NCI-H1105 (cell line): ENCODE measurements at places on chromosomes 12 and 14.
A peak's percentile ranks its signal among the peaks of the same experiment; 100 is the strongest.

GRCh38 chr14:23164250-23164649 is 19.2 kb downstream of the SLC7A8 start:
- no peak for DNase-seq

DNA sequence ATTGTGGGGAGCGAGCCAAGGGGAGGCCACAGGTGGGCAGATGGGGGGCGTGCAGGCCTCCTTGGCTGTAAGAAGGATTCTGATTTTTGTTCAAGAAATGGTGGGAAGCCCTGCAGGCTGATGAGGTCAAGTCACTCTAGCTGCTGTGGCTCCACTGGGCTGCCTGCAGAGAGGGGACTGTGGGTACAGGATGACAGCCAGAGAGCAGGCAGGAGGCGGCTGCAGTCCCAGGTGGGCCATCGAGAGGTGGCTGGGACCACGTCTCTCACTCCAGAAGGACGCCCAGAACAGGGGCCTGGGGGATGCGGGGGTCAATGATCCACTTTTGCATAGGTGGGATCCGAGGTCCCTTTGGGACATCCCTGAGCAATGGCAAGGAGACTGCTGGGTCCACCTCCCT is 9.1 kb downstream of the NCOR2 start:
- DNase-seq, result no peak

DNA sequence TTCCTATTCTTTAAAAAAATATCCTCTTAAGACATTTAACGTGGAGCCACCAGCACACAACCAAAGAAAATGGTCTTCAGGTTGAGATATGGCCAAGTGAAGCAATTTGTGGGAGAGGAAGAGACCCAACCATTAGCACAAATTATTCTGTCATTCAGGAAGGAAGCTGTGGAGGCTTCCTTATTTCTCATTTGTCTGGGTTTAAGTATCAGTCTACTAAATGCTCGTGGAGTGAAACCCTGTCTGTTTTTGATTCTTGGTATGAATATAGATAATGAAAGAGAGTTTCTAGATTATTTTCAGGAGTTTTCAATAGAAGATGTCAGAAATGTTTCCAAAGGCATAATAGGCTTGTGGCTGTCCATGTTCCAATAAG is 125.1 kb downstream of the GPR65 start:
- DNase-seq, result no peak

DNA sequence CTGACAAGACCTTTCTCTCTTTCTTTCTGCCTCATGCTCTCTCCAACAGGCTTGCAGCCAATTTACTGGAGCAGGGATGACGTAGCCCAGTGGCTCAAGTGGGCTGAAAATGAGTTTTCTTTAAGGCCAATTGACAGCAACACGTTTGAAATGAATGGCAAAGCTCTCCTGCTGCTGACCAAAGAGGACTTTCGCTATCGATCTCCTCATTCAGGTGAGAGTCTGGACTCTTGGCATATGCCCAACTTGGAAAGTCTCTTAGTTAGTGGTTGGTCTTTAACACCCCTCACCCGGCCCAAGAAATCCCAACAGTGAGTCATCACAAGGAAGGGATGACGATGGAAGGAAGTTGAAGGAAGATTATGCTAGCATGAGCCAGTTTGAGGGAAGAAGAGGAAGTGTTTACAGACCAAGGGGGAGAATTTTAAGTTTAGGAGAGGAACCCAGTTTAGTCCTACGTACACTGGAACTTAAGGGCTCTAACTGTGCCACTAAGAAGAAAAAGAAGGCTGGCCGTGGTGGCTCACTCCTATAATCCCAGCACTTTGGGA is 189.7 kb downstream of the ETV6 start:
- DNase-seq, result no peak

GRCh38 chr12:103773109-103773910 is 67.7 kb downstream of the NT5DC3 start:
- DNase-seq, result no peak

DNA sequence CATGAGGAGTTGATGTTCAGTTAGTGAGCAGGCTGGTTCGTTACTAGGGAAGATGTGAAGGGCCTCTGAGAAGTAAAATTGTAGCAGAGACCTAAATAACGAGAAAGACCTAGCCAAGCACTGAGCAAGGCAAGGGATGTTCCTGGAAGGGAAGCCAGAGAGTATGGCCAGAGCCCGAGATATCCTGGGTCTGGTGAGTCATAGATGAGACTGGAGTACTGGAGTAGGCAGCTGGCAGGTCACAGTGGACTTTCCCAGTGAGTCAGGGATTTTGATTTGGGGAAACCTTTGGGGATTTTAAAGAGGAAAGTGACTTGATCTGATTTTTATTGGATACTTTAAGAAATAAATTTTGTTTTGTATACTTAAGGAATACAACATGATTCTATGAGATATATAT is 369.0 kb downstream of the DIO2 start:
- DNase-seq, result no peak

- peak; percentile 2 for DNase-seq
These were observed 77.2 kb upstream of the DCD start for GRCh38 chr12:54725233-54725843.

GRCh38 chr12:45220363-45220931 is 4.6 kb downstream of the ANO6 start:
- DNase-seq, result no peak

GRCh38 chr12:48813465-48814261 is 4.6 kb upstream of the CACNB3 start:
- DNase-seq, result no peak

DNA sequence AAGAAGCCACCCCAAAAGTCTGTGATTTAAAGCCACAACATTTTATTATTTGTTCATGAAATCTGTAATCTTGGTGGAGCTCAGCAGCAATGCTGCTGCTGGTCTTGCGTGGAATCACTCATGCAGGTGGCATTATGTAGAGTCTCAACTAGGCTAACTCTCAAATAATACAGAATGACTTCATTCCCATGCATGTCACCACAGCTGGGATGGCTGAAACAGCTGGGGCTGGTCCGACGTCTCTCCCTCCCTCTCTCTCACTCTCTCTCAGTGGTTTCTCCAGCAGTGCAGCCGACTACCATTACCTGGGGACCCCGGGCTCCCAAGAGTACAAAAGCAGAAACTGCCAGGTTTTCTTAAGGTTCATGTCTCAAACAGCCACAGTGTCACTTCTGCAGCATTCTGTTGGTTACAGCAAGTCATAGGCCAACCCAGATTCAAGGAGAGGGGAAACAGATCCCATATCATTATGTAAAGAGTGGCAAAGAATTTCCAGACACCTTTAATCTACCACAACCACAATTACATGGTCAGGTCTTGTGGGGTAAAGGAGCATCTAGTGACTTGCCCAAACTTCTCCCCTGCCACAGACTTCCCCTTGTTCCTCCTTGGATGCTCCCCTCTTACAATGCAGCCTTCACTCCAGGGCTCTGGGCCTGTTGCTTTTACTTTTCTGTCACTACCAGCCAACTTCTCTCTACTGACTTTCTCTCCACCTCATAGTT is 192.0 kb upstream of the HMGA2 start:
- no peak for DNase-seq

DNA sequence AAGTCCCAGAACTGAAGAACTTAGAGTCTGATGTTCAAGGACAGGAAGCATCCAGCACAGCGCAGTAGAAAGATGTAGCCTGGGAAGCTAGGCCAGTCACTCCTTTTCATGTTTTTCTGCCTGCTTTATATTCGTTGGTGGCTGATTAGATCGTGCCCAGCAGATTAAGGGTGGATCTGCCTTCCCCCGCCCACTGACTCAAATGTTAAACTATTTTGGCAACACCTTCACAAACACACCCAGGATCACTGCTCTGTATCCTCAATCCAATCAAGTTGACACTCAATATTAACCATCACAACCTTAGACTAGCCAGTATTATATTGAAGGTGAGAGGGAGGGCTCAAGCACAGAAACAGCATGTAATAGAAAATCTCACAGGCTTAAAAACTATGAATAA is 222.9 kb downstream of the C12orf50 start:
- no peak for DNase-seq

DNA sequence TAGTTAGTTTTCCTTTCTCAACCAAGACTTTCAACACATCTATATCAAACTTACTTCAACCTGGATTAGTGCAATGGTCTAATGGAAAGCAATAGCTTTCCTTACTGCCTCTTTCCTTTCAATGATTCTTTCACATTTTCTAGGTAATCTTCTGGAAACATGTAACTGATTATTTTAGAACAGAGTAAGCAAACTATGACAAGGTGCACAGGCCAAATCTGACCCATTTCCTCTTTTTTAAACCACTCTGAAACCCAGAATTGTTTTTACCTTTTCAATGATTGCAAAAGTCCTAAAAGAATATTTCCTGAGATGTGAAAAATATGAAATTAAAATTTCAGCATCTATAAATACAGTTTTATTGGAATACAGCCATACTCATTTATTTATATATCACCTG is 81.6 kb upstream of the TMTC2 start:
- no peak for DNase-seq

DNA sequence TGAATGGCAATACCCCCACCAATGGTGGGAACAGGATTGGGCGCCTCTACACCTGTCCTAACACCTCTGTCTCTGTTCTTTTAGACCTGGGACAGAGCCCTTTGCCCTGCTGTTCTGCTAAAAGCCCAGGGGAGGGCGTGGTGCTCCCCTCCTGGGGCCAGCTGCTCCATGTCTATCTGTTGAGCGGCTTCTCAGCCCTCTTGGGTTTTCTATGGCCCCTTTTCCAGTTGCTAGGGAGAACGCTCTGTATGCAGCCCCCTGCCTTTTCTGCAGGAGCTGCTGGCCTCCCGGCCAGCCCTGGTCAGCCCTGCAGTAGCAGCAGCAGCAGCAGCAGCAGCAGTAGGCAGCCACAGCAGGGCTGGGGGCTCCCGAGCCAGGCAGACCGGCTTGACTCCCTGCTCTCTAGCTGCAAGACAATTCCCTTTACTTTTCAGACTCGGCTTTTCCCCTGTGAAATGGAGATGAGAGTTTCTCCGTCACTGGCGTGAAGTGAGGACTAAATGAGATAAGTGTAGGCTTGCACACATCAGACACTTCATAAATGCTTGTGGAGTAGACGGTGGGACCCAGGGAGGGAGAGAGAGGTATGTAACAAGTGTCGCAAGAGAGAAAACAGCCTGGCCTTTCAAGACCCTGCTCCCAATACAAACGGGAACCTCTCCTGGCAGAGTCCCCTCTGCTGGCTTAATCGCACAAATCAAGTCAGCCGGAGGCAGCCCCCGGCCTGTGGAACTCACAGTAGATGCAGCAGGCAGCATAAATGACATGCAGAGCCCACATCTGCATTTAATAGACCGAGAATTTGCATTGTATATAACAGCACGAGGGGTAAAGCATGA is 1.0 kb downstream of the RTL1 start:
- no peak for DNase-seq

DNA sequence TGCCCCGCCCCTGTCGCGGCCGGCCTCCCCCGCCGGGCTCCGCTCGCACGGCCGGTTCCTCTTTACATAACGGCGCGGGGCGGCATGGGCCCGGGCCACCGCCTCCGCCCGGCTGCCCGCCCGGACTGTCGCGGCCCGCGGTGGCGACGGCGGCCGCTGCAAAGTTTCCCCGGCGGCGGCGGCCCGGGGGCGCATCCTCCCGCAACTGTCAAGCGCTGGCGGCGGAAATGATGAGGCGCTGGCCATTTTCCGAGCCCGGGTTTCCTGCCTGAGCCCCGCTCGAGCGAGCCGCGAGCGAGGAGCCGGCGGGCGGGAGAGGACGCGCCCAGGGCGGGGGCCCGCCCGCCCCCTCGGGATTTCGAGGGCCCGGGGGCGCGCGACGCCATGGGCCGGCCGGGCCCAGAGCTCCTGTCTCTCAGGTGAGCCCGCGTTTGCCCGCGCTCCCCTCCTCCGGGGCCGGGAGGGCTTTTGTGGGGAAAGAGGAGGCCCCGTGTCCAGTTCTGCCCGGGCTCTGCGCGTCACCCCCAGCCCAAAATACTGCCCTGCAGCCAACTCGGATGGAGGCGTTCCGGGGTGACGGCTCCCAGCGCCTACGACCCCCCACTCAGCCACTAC is at the start of gene SH2B3:
TSS of gene SH2B3 (plus strand) at position 65 of the 615 bp plus-strand sequence. CDS start 12,223 bp downstream, outside the sequence.
- DNase-seq, result peak; percentile 42

DNA sequence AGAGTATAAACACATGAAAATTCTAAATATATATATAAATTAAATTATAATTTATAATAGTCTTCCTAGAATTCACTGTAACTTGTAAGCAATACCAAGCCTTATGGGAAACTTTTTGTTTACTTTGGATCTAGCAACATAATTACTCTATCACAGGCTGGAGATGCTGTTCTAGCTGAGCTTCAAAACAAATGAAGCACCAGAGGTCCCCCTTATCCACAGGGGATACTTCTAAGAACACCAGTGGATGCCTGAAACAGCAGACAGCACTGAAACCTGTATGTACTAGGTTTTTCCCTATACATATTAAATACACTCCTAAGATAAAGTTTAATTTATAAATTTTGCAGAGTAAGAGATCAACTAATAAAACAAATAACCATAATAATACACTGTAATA is 96.6 kb downstream of the CDK17 start:
- no peak for DNase-seq

GRCh38 chr12:83046019-83046418 is 359.3 kb downstream of the TMTC2 start:
- no peak for DNase-seq

- no peak for DNase-seq
These were observed 11.5 kb downstream of the MUCL1 start for GRCh38 chr12:54865683-54866324.

DNA sequence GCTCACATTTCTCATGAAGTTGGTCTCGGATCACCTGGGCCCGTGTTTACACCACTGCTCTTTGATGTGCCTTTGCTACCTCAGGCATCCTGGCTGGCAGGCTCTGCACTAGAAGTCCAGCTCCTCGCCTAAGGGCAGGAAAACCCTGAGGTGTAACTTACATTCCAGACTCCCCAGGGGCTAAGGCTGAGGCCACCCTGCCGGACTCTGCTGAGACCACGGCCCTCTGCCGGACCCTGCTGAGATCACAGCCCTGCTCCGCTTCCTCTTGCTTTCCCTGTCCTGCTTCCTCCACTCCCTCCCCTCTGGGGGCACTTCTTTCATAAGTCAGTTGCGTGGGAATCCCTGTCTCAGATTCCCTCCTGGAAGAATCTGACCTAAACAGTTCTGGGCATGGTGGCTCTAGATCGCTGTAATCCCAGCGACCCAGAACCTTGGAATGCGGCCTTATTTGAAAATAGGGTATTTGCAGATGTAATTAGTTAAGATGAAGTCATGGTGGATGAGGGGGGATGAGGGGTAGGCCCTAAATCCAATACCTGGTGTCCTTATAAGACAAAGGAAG is 17.2 kb downstream of the RILPL1 start:
- no peak for DNase-seq

DNA sequence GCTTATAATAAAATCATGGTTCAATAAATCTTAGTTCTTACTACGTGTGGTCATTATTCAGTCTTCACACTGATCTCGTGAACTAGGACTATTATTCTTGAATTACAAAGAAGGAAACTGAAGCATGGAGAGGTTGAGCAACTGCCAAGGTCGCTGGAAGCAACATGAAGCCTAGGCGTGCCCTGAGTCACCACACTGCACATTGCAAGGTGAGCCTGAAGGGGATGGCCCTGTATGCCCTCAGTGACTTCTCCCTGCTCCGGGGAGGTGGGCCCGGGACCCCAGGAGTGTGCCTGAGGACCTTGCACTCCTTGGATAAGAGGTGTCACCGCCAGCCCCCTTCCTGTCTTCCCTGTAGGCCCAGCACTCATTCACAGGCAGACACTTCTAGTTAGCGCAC is 161.6 kb downstream of the CACNA1C start:
- no peak for DNase-seq

GRCh38 chr14:59772233-59772632 is 98.3 kb downstream of the RTN1 start:
- no peak for DNase-seq
